Stimulated activated CD4-positive, alpha-beta T cell treated with anti-CD3 and anti-CD28 coated beads, Interleukin-15, amount 100 ng/mL, for 1 hour (primary cell): ENCODE measurements at places on chromosomes 6 and 20.

DNA sequence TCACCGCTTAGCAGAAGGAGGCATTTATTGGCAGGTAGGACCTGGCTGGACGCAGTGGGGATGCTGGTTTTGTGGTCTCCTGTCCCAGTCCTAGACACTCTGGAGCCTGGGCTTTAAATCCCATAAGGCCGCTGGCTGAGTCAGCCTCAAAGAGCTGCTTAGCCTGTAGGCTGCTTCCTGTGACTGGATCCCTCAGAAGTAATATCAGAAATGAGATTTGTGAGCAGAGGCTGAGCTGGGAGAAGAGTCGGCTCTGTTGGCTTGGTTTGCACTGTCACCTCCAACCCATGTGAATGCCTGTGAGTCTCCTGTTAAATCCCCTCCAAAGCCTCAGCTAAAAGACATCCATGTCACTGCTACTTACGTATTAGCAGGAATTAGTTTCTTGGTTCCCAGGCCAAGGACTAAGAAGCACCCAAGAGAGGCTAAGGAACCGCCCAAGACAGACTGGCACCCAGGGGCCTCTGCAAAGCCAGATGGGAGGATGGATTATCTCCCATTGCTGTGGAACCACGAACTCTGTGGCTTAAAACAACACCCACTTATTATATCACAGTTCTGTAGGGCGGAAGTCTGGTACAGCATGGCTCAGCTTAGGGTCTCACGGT is 289.4 kb downstream of the CDC5L start:
- DNase-seq = no peak

GRCh38 chr6:108435391-108435790 is 125.3 kb upstream of the FOXO3 start:
- DNase-seq = no peak

- no peak for DNase-seq
These were observed 15.1 kb downstream of the NHSL1 start for GRCh38 chr6:138484018-138484731.

- DNase-seq = no peak
These were observed 21.0 kb upstream of the PNISR start for GRCh38 chr6:99446076-99446475.

DNA sequence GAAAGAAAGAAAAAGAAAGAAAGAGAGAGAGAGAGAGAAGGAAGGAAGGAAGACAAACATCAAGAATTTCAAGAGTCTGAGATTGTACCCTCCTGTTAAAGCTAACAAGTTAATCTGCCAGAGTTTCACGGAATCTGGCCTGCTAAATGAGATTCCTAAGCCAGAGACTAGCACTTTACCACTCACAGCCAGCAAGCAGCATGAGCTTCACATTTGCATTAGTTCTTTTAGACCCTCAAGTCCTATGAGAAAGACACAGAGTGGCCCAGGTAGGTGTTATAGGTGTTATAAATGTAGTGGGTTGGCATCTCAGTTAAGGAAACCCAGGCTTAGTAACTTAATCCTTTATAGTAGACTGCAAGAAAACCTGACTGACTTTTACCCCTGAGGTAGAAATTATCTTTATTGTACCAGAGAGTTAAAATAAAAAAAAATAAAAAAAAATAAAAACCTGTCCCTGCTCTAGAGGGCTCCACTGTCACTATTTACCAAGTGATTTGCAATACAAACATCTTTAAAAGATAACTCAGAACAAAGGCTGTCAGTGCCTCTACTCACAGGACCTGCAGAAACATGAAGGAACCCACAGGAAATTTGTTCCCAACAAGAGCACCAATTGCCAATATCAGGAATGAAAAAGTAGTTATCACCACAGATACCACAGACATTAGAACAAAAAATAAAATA is 9.7 kb upstream of the IBTK start:
- no peak for DNase-seq

DNA sequence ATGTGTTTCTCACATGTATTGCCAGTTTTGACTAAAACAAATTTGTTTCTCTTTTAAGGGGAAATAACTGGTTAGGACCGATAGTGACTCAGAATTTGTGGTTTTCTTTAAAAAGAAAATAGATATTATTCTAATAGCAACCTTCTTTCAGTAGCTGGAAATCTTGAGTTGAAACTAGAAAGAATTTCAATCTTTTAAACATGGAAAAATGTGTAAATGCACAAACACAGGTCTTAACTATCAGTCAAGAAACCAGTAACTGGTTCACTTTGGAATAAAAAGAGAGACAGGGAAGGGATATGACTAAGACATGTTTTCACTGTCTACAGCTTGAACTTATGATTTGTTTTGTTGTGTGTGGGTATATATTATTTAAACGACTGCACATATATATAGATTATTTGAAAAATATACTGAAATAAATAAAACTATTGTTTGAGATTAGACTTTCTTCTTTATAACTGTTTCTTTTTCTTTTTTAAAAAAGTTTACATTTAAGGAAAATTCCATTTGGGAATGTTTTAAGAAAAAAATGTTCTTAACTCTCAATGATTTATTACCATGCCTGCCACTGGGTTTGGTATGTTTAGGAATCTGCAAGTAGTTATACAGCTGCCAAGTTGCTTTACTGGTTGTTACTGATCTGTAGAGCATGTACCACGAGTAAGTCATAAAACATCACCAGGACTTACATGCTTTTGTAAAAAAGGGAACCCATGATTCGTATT is 753.3 kb upstream of the MARCKS start:
- no peak for DNase-seq

DNA sequence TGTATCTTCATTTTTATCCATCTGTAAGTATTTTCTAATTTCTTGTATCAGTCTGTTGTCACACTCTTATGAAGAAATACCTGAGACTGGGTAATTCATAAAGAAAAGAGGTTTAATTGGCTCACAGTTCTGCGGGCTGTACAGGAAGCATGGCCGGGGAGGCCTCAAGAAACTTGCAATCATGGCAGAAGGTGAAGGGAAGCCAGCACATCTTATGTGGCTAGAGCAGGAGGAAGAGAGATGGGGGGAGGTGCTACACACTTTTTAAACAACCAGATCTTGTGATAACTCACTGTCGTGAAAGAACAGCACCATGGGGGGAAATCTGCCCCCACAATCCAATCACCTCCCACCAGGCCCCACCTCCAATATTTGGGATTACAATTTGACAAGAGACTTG is 10.9 kb upstream of the BCKDHB start:
- no peak for DNase-seq

DNA sequence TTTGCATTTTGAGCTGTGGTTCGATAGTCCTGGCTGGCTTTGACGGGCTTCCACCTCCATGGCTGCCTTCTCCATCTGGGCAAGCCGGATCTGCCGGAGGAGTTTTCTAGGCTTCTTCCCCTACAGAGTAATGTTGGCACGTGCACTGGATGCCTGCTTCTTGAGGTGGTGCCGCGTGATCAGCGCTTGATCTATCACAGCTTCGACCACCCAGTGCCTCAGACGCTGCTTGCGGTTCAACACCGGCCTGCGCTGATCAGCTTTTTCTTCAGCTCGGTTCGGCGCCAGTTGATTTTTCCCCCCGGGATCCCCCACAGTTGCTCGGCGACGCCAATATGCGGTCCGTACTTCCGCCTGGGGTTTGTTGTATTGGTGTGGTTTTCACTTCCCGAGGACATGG is 23.5 kb downstream of the FBXO5 start:
- no peak for DNase-seq

- no peak for DNase-seq
These were observed 37.2 kb downstream of the SYNJ2 start for GRCh38 chr6:158018851-158019361.

DNA sequence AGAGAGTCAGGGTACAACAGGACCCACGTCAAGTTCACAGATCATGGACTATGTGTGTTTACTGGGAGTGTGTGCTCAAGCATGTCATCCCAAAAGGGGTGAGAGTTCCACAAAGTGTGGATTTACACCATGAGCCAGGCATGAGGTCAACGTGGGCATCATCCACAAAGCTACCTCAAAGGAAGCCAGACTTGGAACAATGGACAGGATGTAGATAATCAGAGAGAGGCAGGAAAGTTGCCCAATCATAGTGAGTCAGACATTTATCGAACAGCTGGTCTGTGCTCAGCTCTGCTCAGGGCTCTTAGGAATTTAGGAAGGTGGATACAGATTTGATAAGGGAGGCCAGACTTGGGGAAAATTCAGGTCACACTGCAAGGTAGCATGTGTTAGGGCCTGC is 317.2 kb upstream of the CDYL start:
- DNase-seq = no peak
